Pericardium fibroblast (primary cell): ENCODE measurements at places on chromosomes 16 and 17. TPM values are rescaled to one million over a fixed set of nuclear protein-coding genes. Genes with fewer than 3 reads are reported as not detected.

Gene SLC2A4
- total RNA-seq: 0.23 TPM in 1 of 2 replicates, not detected in the other

Gene ITGAX
- under 0.01 TPM in 1 of 2 replicates, not detected in the other for total RNA-seq

Gene C16orf92
- not detected in 2 replicates for total RNA-seq

Gene MPV17L
- total RNA-seq: 0.12 TPM in 1 of 2 replicates, not detected in the other

Gene CRHR1
- total RNA-seq: not detected in 2 replicates

Gene XAF1
- total RNA-seq: 9.8 and 14.6 TPM in 2 replicates

Gene HASPIN
- 0.47 and 1.4 TPM in 2 replicates for total RNA-seq

Gene TBX6
- total RNA-seq: under 0.01 TPM in 1 of 2 replicates, not detected in the other

Gene TMEM204
- total RNA-seq: 18.1 and 32.6 TPM in 2 replicates

Gene BCL6B
- 0.35 and 2.2 TPM in 2 replicates for total RNA-seq

Gene DHRS7C
- not detected in 2 replicates for total RNA-seq

Gene JMJD8
- 58.3 and 58.7 TPM in 2 replicates for total RNA-seq

Gene PABPN1L
- not detected in 2 replicates for total RNA-seq

Gene KLHL10
- 0.23 TPM in 1 of 2 replicates, not detected in the other for total RNA-seq

Gene TOB1
- total RNA-seq: 11.0 and 15.9 TPM in 2 replicates

Gene MYH2
- total RNA-seq: 3.5 TPM in 1 of 2 replicates, not detected in the other

Gene HES7
- total RNA-seq: 0.26 and 0.35 TPM in 2 replicates

Gene XYLT1
- 4.3 and 12.1 TPM in 2 replicates for total RNA-seq

Gene TIMP2
- 312 and 323 TPM in 2 replicates for total RNA-seq

Gene CHRNE
- 0.51 TPM in 1 of 2 replicates, not detected in the other for total RNA-seq

Gene CNTD1
- total RNA-seq: not detected in 2 replicates

Gene HEATR3
- 15.5 and 17.7 TPM in 2 replicates for total RNA-seq

Gene TPPP3
- not detected in 2 replicates for total RNA-seq

Gene ALOX15B
- total RNA-seq: 0.85 TPM in 1 of 2 replicates, not detected in the other

Gene NOL3
- 18.1 and 26.1 TPM in 2 replicates for total RNA-seq

Gene MYH13
- total RNA-seq: under 0.01 and 0.47 TPM in 2 replicates
